Activated CD4-positive, CD25-positive, alpha-beta regulatory T cell treated with anti-CD3 and anti-CD28 coated beads, Interleukin-2, amount 50 U/mL, for 16 hours (primary cell): ENCODE measurements at places on chromosomes 11 and 22.
A peak's percentile ranks its signal among the peaks of the same experiment; 100 is the strongest.

GRCh38 chr22:22449819-22450218, 58.7 kb downstream of the ZNF280B start:
- DNase-seq, result no peak

- no peak for DNase-seq
Measured at GRCh38 chr22:44393066-44393465, 80.3 kb upstream of the SHISAL1 start.

DNA sequence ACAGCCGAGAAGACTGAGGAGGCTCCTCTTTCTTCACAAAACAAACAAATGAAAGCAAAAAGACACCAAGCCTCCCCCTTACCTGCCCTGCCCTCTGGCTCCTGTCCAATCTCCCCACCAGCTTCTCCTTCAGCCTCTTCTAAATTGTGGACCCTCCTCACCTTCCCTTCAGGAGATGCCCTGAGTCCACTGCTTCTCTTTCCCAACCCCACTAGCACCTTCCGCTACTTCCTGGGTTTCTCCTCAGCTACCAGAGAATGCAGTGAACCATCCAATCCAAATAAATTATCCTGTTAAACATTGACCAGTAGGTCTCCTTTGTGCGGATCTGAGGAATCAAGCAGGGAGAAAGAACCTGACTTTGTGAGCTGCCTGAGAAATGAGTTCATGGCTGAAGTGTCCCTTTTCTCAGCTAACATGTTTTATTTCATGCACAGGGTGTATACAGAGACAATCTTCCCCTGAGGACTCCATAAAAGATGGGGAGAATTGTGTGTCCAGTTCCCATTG, 63.2 kb upstream of the VPREB1 start:
- DNase-seq, result no peak

GRCh38 chr11:59145534-59145933, 2.9 kb downstream of the FAM111A start:
- DNase-seq, result no peak

GRCh38 chr11:64268893-64269539, 15.4 kb downstream of the BAD start:
- no peak for DNase-seq

- no peak for DNase-seq
Measured at GRCh38 chr11:9130297-9130696, 38.9 kb upstream of the SCUBE2 start.

DNA sequence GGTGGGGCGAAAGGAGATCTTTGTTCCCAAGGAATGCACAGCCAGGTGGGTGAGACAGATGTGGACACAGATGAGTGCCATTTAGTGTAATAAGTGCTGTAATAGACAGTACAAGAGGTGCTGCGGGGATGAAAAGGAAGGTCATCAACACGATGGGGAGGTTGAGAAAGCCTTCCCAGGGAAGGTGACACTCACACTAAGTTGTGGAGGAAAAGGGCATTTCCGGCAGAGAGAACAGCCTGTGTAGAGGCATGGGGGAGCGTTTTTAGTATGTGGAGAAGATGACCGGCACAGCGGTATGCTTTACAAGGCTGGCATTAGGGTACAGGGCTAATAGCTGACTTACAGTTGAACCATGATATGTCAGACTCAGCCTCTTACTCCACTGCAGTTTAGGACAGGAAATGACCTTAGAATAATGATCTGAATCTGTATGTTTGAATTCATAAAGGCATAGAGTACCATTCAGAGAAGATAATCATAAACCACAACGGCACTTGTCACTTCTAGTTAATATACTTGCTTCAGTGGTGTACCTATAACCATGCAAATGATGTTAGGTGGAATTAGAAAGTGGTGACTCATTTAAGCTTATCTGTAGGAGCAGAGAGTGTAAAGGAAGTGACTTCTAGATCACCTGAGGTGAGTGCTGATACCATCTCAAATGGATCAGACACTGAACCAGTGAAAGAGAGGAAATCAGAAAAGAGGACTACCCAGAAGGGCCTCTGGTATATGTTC, 60.6 kb downstream of the FAM83F start:
- DNase-seq, result no peak

DNA sequence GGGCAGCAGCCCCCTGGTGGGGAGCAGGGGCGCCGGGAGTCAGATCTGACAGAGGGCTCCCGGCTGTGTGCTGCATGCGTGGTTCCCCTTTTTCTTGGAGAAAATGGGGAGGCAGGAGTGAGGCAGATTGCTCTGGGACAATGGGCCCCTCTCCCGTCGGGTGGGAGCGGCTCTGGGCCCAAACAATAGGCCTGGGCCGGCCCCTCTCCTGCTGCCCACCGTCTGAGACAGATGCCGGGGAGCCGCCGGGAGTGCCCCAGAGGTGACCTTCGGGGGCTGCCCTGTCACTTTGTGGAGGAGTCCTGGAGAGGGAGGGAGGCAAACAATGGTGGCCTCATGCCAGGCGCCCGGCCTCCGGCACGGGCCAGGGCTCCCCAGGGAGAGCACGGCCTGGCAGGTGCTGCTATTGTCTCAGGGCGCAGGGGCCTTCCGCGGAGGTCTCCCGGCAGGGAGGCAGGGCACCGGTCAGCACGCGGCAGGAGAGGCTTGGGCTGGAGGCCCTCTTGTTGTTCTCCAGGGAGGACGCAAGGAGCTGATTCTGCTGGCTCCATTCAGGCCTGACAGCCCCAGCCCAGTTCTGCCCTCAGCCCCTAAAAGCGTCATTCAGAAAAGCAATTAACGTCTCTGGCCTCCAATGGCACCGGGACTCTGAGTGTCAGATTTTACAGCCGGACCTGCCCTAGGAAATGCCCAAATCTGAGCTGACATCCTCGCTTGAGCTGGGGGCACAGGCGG, 44.8 kb downstream of the SMIM38 start:
- no peak for DNase-seq

DNA sequence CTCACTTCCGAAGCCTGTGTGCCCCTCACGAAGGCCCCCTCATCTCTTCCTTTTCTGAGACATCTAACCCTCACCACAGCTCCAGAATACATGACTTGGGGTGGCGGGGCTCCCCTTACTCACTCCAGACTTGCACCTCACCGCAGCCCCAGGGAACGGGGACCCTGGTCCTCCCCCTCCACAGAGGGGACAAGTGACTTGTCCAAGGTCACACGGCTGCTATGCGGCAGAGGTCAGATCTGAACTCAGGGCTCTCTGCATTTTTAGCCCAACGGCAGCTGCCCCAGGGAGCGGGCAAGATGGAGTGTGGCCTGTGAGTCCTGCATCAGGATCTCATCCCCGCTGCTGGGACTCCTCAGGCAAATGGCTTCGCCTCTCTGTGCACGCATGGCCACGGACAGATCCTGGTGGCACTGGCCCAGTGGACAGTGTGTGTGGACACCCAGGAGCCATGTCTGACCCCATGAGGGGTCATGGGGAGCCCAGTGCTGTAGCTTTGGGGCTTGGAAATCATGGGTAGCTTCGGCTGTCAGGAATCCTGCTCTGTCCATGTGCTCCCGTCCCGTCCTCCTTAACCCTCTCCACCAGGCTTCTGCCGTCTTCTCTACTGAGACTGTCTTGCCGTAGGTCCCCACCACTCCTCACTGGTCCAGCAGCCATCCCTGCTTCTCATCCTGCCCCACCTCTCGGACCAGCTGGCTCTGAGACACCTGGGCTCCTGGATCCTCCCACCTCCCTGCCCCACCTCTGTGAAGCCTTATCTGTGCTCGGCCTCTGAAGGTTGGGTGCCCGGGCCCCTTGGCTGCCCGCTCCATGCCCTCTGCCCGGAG, 48.0 kb upstream of the CARS1 start:
- DNase-seq, result no peak

GRCh38 chr11:95132956-95133355, 43.3 kb downstream of the ENDOD1 start:
- DNase-seq, result no peak

- no peak for DNase-seq
Measured at GRCh38 chr11:120229451-120230424, 10.2 kb upstream of the POU2F3 start.

GRCh38 chr11:84437071-84437980, 1151.2 kb upstream of the CCDC90B start:
- no peak for DNase-seq

GRCh38 chr11:9014826-9015225, 11.0 kb upstream of the NRIP3 start:
- DNase-seq, result no peak

- DNase-seq, result no peak
Measured at GRCh38 chr11:13717331-13717730, 48.9 kb downstream of the FAR1 start.

DNA sequence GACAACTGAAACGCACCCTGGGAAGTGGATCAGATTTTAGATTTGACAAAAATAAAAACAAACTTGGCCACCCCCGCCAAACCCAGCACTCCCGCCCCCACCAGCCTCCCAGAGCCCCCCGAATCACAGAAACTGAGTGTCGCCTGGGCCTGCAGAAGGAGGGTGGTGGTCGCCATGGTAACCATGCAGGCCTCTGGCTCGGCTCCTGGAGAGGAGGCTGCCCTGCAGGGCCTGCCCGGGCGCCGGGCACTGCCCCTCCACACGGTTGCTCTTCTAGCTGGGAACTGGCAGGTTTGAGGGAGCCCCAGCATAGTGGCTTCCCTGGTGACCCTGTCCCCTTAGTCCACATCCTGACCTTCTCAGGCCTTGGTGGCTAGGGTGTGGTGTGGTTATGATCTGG, 19.3 kb downstream of the CACNA1I start:
- DNase-seq, result no peak

DNA sequence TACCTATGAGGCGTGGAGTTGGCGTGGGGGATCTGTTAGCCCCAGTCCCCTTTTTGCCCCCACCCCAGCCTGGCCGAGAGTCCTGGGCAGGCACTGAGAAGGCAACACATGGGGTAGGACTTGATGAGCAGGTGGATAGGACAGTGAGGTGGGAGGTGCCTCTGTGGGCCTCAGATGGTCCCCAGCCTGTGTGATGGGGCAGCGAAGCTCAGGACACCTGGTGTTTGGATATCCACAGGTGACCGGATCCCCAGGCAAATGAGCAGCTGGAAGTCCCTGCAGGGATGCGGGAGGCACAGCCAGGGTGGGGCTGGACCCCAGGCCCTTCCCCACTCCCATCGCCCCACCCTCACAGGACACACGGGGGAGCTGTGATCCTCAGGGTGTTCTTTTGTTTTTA, 9.7 kb downstream of the FBLN1 start:
- DNase-seq, result no peak

GRCh38 chr11:95451682-95452081, 220.7 kb upstream of the SESN3 start:
- DNase-seq, result no peak

- no peak for DNase-seq
Measured at GRCh38 chr22:45055936-45056335, 46.1 kb upstream of the PHF21B start.

GRCh38 chr11:120786206-120786735, 237.6 kb upstream of the TBCEL start:
- DNase-seq, result no peak

- DNase-seq, result no peak
Measured at GRCh38 chr22:32815943-32816342, 14.4 kb downstream of the TIMP3 start.

DNA sequence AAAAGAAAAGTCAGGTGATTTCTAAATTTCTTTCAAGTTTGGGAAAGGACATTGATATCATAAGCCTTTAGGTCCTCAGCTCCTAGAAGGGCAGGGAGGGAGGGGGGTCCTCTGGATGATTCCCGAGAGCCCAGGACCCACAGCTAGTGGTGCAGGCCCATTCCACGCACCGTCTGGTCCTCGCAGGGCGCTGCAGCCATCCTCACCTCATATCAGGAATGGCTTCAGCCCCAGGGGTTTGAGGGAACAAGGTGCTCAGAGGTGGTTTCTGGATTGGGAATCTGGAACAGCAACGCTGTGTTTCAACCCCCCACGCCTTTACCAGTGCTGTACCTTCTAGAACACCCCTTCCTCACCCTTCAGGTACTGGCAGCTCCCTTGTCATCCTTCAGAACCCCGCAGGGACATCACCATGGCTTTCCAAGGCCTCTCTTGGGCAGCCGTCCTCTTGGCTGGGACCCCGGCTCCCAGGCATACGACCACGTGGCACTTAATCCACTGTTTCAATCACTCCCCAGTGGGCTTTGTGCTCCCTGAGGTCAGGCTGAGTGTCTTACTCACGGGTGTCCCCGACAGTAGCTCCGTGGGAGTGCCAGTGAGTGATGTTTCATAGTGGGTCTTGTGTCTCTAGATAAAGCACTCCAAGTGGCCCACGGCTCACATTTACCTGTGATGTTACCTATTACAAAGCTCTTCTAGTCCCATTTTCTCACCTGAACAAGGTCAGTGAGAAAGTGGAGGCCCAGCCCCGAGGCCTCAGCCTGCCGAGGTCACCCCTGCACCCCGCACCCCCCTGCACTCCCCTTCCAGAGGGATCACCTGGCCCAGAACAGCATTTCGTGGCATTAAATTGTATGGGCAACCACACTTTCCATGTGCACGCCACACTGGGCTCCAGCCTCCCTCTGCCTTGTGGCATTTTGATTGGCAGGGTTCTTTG, 93.9 kb downstream of the MORC2 start:
- no peak for DNase-seq

GRCh38 chr11:131614631-131615030, 244.2 kb downstream of the NTM start:
- DNase-seq, result no peak

GRCh38 chr22:37242395-37242918, 1.6 kb downstream of the RAC2 start:
- DNase-seq, result peak; percentile 85

DNA sequence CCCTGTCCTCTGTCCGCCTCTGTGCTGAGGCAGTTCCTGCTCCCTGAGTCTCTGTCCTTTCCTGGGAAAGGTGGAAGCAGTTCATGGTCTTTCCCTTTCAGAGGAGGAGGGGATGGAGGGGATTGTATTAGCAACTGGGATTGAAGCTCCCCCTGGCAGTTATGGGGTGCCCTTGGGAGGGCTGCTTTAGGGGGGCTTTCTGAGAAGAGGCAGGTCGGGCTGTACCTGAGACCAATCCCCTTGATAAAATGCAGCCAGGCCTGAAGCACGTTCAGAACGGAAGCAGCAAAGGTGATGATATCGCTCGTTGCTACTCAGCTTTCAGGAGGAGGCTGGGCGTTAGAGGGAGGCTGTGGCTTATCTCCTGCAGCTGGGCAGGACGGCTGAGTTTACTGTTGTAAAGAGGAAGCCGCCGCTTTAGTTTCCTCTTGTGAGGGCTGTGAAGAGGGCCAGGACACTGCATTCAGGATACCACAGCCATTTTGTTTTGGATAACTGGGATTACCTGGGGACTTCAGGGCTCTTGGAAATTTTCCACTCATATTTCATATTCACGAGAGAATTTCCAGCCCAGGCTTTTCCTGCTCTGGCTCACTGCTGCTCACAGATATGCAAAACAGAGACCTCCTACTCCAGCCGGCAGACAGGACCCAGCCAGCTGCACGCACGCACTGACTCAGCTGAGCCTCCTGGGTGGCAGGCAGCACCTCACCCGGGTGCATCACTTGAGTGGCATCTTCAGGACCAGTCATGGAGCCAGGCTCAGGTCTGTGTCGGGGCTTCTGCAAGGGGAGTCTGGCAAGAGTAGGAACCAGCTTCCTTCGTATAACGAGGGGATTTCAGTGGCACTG, 798 bp downstream of the AMPD3 start:
- DNase-seq, result peak; percentile 41

- no peak for DNase-seq
Measured at GRCh38 chr22:22745225-22746060, 101.0 kb downstream of the GGTLC2 start.

GRCh38 chr11:11992257-11993212, 15.9 kb downstream of the DKK3 start:
- no peak for DNase-seq
